ENCODE measurements at places on chromosomes 7 and 10. TPM values are rescaled to one million over a fixed set of nuclear protein-coding genes. Genes with fewer than 3 reads are reported as not detected.

- DNase-seq = no peak
These were observed 105.4 kb upstream of the BTBD16 start for GRCh38 chr10:122165484-122166276.

CPED1 gene
- 47.6 TPM for polyA plus RNA-seq

DNA sequence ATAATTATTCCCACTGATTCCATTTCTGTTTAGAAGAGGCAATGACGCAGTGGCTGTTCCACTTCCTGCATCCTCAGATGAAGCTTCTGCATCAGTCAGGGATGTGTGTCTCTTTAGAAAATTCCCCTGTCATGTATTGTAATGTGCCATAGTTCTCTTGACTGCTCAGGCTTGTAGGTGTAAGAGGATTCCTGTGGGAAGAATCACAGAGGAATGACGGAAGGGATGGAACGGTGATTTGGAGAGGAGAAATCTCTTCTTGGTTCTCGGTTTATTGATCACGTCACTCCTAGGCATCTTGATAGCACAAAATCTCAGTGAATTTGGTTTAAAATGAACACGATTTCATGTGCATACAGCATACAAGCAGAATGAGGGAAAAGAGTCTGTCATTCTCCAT is 69.8 kb upstream of the PRKCQ start:
- no peak for DNase-seq

DNA sequence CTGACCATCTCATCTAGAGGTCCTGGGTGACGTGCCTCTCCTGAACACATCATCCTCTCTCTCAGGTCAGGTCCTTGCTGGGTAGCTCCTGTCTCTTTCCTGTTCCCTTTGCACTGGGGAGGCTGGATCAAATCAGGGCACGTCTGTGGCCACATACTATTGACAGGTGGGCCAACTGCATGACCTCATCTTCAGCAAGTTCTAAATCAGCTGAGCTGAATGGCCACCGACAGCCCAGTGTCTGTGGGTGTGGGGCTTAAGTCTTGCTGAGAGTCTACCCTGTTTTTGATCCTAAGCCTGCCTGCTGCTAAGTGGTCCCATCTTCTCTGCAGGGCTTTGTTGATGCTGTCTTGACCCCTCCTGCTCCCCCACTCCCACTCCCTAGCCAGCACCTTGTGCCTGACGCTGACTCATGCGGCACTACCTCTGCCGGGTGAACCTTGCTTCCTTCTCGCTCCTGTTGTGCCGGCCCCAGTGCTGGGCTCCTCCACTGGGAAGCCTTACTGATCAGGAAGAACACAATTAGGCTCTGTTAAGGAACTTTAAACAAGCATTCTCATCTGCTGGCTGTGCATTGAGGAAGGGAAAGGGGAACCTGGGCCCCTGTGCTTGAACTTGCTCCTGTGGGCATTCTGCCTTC is 440.4 kb downstream of the PLXNA4 start:
- no peak for DNase-seq

DNA sequence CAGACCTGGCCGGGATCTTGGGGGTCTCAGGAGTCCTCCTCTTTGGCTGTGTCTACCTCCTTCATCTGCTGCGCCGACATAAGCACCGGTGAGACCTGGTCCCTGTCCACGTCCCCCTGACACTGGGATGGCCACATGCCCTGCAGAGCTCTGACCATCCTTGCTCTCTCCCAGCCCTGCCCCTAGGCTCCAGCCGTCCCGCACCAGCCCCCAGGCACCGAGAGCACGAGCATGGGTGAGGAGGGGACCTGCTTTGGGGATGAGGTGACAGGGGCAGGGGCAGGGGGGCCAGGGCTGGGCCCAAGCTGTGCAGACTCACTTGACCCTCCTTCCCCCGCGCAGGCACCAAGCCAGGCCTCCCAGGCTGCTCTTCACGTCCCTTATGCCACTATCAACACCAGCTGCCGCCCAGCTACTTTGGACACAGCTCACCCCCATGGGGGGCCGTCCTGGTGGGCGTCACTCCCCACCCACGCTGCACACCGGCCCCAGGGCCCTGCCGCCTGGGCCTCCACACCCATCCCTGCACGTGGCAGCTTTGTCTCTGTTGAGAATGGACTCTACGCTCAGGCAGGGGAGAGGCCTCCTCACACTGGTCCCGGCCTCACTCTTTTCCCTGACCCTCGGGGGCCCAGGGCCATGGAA is 959 bp downstream of the PVRIG start:
- no peak for DNase-seq

GRCh38 chr7:132092106-132092505 is 484.2 kb downstream of the PLXNA4 start:
- DNase-seq = no peak

- DNase-seq = no peak
These were observed 3.9 kb upstream of the TFPI2 start for GRCh38 chr7:93894426-93894825.
